ENCODE measurements at places on chromosomes 12 and 14.

DNA sequence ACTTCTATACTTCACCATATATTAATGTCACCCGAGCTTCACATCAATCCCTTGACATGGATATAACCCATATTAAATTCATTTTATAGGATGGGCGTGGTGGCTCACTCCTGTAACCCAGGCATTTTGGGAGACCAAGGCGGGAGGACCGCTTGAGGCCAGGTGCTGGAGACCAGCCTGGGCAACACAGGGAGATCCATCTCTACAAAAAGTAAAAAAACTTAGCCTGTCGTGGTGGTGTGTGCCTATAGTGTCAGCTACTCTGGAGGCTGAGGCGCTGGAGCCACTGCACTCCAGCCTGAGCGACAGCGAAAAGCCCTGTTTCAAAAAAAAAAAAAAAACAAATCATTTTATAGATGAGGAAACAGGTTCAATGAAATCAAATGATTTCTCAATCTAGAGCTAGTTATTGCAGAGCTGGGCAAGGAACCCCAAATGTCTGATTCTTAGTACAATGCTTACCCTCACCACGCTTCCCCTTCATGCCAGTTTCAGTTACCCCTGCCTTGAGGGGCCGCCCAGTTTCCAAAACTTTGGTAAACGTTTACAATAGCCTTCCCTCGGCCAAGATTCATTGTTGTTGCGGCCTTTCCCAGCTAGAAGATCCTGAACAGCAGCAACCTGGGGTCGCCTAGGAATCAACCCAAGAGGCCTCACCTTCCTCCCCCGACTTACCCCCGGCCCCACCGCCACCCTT is 751 bp downstream of the PSMB5 start:
- no peak for DNase-seq

DNA sequence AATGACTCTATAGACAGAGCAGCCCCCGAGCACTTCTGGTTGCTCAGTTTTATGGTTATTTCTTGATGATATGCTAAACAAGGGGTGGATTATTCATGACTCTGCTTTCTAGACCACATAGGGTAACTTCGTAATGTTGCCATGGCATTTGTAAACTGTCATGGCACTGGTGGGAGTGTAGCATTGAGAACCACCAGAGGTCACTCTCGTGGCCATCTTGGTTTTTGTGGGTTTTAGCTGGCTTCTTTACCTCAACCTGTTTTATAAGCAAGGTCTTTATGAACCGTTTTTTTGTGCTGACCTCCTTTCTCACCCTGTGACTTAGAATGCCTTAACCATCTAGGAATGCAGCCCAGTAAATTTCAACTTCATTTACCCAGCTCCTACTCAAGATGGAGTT is 1036.2 kb upstream of the FLRT2 start:
- no peak for DNase-seq

- DNase-seq, result no peak
Measured at GRCh38 chr12:69068448-69068847, 135.5 kb upstream of the CPM start.

GRCh38 chr14:92553438-92553837 is 39.9 kb downstream of the RIN3 start:
- no peak for DNase-seq

DNA sequence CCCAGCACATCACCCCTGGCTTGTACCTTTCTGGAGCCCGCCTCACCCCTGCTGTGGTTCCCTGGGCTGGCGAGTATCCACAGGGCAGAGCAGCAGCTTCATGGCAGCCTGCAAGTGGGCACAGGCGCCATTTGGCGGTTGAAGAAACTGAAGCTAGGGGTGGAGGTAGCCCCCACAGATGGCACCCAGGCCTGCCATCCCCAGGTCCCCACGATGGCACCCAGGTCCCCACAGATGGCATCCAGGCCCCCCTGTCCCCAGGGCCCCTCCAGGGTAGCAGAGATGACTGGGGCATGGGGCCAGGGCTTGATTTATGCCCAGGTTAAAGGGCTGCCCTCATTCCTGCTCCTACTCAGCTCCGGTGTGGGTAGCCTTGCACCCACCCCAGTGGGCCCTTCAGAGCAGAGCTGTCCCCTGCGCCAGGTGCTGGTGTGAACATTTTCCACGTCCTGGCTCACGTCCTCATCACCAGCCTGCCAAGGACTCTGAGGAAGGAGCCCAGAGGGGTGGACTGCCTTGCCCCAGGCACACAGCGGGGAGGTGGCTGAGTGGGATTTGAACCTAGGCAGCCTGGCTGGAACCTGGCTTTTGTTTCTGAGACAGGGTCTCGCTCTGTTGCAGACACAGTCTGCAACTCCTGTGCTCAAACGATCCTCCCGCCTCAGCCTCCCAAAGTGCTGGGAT is 8.7 kb downstream of the MMP17 start:
- DNase-seq, result no peak

DNA sequence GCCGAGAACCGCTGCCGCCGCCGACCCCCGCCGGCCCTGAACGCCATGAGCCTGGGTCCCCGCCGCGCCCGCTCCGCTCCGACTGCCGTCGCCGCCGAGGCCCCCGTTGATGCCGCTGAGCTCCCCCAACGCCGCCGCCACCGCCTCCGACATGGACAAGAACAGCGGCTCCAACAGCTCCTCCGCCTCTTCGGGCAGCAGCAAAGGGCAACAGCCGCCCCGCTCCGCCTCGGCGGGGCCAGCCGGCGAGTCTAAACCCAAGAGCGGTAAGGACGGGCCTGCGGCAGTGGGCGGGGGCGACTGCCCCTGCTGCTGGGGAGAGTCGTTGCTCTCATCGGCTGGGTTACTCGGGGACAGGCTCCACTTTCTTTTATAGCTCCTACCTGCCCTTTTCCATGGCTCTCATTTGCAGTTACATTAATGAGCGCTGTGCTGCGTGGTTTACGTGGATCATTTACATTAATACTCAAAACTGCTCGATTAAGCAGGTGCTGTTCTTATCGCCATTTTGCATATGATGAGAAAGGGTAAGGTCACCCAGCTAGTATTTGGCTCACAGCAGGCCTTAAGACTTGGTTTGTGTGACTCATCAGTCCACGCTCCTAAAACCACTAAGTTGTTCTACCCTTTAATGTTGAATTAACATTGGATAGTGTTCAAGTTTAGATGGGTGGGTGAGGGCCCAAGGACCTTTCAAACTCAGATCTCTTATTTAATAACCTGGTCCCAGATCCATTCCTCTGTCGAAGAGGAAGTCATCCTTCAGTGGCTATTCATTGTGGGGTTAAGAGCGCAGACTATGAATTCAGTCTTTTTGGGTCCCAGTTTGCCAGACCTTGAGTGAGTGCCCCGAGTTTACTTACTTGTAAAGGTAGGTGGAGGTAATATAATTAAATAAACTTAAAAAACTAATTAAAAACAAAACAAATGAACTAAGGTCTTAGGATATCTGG is 823 bp downstream of the RNF10 start:
- DNase-seq, result no peak

GRCh38 chr12:130655010-130655409 is 61.1 kb downstream of the RIMBP2 start:
- no peak for DNase-seq

- DNase-seq, result no peak
Measured at GRCh38 chr14:65872536-65872935, 460.0 kb downstream of the FUT8 start.

GRCh38 chr12:17478908-17479673 is 610.9 kb downstream of the RERGL start:
- no peak for DNase-seq

DNA sequence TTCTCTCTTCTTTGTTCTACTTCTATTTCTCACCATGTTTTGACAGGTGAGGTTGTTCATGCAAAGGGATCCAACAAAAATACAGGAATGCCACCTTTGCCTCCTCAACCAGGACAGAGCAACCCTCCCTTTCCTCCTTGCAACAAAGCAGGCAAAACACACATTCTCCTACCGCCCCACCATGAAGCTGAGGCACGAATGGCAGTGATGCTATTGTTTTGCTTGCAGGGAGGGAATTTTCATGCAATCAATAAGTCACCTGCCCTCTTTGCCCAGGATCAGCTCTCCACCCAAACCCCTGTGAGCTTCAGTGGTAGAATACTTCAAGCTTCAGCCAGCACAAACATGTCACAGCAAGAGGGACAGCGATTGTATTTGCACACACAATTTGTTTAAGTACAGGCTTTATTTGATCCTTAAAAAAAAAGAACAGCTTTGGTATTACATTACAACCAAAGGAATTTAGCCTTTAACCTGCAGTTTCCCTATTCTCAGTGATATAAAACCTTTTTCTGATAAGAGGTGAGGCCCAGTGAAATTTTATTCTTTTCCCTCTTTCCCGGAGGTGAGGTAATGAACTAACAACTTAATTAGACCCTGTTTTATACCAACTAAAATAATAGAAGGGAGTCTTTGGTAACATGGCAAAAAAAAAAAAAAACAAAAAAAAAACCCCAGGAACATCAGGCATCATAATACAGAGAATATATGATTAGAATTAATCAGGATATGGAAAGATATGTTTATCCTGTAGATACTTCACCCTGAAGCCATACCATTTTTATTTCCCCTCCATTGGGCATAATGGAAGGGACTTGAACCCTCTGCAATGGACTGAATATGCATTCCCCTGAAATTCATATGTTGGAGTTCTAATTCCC is 87.0 kb upstream of the EEA1 start:
- DNase-seq, result no peak

GRCh38 chr12:117494833-117495655 is 133.6 kb upstream of the NOS1 start:
- DNase-seq, result peak; percentile 26

GRCh38 chr12:104764225-104765091 is 193.6 kb downstream of the SLC41A2 start:
- no peak for DNase-seq

GRCh38 chr12:86170051-86170450 is 86.1 kb downstream of the MGAT4C start:
- DNase-seq, result no peak

DNA sequence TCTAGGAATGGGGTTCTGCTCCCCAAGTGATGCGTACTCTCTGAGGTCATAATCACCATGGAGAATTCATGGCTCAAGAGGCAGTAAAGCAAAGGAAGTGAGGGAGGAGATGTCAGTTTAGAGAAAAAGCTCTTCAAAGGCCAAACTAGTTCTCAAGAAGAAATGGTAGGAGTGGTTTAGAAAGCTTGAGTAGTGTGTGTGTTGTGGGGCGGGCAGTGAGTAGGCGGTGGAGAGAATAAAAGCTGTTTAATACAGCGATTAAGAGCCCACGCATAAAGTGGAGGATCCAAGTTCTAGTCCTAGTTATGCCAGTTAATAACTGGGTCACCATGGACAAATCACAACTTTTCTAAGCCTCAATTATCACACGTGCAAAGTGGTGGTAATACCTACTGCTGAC is 55.6 kb downstream of the PTPN21 start:
- no peak for DNase-seq

- no peak for DNase-seq
Measured at GRCh38 chr14:38950676-38951075, 152.4 kb downstream of the SEC23A start.

- DNase-seq, result no peak
Measured at GRCh38 chr12:64810831-64811230, 13.6 kb upstream of the TBC1D30 start.

GRCh38 chr12:50926415-50926814 is 25.9 kb upstream of the HIGD1C start:
- no peak for DNase-seq

DNA sequence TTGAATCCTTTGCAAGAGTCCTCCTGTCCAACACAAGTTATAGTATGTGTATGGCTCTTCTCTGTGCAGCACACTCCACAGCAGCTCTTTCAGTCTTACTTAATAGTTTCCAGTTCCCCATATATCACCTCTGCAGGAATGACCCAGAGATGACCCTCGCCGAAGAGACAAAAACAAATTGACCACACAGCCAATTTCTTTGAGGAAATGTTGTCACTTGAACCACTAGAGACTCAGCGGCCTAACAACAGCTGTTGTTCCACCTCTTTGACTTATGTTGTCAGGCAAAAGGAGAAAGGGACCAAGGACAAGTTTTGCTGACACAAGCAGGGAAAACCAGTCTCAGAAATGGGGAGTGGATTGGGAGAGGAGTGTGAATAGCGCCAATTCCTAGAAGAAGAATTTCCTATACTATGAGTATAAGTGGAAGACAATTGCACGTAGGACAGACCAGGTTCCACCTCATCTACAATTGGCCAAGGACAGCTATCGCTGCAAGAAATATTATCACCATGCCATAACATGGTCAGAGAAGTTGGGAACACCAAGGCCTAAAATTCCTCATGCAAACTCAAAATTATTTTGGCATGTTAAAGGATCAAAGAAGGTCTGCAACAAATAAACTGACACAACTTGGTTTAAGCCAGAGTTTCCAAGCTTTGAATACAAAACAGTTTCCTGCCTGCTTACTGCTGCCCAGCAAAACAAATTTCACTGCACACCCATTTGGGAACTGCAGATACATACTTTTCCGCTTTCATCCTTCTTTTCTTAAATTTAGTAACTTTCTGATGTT is 41.7 kb upstream of the ITPR2 start:
- no peak for DNase-seq

- DNase-seq, result no peak
Measured at GRCh38 chr12:4044736-4045730, 171.8 kb upstream of the PARP11 start.

GRCh38 chr12:76091246-76091754 is 6.8 kb upstream of the NAP1L1 start:
- DNase-seq, result no peak

GRCh38 chr12:52404951-52405350 is 1.2 kb downstream of the KRT82 start:
- no peak for DNase-seq

DNA sequence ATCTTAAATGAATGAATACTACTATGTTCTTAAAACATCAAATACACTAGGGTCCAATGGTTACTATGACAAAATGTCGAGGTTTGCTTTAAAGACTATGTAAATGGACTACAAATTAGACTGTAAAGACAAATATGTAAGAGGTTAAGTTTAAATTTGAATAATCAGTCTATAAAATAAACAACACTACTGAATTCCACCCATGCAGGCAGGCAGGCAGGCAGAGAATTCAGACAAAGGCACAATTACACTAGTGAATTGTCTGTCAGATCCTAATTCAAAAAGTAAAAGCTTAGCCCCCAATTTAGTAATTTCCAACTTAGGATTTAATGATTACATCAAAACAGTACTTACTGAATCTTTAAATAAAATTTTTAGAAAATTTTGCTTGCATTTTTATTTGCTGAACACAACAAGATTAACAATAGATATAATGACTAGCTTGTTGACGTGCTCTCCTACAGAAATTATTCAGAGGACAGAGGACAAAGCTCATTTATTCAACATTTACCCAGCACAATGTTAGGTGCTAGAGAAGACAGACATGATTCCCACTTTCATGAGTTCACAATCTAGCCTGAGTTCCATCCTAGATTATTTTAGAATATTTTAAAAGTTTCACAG is 97.4 kb downstream of the CDK17 start:
- DNase-seq, result no peak

DNA sequence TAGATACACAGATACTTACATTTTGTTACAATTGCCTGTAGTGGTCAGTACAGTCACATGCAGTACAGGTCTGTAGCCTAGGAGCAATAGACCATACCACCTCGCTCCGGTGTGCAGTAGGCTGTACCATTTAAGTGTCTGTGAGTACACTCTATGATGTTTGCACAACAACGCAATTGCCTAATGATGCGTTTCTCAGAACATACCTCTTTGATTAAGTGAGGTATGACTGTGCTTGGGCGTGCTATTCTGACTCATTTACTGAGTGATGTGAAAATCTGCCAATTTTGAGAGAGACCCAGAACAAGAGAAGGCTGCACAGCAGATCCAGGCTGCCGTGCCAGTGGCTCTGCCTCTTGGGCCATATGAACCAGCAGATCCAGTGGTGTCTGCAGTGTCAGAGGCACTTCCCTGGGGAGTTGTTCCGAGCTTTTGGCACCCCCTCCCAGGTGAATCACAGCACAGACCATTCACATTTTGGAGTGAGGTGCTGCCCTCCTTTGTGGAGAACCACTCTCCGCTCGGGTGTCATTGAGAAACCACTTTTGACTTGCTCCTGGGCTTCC is 20.4 kb downstream of the DLK1 start:
- peak; percentile 57 for DNase-seq
